ENCODE measurements at places on chromosomes 11 and 22.

DNA sequence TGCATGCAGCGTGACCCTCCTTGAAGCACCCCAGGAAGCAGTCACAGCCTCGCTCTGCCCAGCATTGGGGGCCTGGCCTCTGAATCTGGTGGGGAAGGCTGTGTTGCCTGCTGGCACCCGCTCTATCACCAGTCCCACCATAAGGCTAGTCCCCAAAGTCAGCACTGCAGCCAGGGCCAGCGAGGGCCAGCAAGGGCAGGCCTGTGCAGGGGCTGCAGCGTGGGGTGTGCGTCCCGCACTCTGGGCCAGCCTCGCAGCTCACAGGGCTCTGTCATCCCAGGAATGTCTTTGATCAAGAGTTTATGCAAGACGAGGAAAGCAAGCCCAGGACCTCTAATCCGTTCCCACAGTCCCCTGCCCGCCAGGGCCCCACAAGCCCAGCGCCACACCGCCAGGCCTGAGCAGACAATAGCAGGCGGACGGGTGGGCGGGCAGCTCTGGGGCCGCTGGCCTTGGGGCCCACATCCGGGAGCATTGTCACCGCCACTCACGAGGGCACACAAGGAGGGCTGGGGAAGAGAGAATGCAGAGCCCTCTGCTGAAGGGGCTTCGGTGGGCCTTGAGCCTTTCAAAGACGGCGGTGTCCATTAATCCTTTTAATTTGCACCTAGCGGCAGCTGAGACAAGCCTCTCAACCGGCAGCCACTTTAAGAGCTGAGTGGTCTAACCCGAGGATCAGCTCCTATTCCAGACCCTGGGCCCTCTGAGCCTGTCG, 17.1 kb downstream of the LTO1 start:
- DNase-seq, result no peak

- DNase-seq, result no peak
These were observed 8.3 kb downstream of the SMTN start for GRCh38 chr22:31089160-31090100.

- no peak for DNase-seq
These were observed 43.7 kb downstream of the BSX start for GRCh38 chr11:122937983-122938382.

GRCh38 chr11:129323896-129324502, 51.6 kb upstream of the BARX2 start:
- no peak for DNase-seq

- no peak for DNase-seq
These were observed 4.7 kb downstream of the KCNJ1 start for GRCh38 chr11:128862406-128862805.

DNA sequence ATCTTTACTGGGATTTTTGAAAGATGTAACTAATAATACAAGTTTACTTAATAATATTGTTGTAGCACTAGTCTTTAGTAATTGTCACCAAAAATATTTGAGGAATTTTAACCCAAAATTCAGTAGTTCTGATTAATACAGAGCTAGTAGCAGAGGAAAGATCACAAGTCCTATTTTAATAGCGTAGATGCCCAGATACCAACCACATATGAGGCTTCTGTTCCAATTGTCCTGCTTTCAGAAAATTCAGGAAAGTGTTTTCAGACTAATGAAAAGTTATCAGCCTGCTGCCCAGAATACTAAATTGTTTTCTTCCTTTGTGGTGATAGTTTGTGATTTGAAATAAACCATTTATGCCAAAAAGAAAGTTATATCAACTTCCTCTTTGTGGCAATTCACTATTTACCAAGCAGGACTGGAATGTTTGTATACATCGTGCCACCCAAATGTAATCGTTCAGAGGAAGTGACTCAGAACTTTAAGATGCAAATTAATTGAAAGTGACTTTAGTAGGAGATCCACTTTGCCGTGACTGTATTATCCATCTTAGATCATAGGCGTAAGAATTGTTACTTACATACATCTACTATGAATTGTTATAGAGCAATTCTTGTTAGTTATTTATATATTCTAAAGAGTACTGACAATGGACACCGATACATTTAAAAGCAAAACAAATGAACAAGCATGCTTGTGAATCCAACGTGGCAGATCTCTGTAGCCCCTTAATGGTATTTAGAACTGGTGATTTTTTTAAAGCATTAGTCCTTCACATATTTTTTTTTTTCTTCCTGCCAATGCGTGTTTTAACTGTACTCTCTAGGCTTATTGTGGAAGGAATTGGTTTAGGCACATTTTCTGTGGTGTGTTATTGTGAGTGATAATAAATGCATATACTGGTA, 231.0 kb downstream of the DDX10 start:
- DNase-seq, result no peak

- DNase-seq, result no peak
These were observed 417.3 kb upstream of the CADM1 start for GRCh38 chr11:115921540-115921939.

DNA sequence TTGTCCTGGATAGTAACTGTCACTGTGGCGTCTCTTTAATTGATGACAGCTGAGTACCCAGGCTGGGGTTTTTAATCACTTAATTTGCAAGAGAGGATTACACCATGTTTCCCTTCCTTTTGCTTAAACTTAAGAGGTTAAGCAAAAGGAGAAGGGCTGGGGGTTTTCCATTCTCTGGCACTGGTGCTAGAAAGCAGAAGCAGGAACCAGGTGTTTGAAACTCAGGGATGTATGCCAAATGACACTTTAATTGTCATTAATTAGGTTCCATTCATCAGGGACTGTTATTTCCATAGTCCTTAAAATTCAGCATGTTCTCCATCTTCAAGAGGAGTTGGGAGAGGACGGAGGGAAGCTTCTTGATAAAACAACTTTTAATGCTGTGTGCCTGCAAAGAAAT, 746.2 kb downstream of the NELL1 start:
- no peak for DNase-seq

- DNase-seq, result no peak
These were observed 21.3 kb downstream of the SIK2 start for GRCh38 chr11:111623527-111624030.

DNA sequence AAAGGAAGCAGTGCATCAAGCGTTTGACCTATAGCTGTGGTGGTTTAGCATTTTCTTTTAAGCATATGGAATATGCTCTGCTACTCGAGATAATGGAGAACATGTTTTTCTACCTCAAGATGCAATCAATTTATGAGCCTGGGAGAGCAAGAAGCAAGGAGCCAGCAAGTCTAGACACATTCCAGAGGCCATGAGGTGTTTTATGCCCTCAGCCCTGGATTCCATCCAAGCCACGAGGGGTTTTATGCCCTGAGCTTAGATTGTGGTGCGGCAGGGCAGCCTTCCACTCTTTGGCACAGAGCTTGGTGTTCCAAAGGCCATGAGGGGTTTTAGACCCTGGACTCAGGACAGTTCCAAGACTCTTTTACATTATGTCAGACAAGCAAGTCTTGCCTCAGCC, 11.7 kb upstream of the DNAJB13 start:
- DNase-seq, result no peak

DNA sequence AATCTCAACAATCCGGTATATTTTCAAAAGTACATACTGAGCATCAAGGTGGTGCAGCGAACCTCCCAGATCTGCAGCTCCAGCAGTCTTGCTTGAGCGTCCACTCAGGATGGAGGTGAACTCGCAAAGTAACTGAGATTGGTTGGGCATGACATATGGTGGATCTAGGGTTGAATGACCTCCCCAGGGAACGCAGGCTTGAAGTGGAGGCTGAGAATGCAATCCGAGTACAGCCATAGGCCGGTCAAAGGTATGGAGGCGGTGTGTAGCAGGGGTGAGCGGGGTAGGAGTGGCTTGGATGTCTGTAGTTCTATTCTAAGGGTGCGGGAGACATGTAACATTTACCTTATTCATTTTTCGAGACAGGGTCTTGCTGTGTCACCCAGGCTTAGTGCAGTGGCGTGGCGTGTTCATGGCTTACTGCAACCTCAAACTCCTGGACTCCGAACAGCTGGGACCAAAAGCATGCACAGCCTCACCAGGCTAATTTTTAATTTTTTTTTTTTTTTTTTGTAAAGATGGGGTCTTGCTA, 631 bp upstream of the C22orf39 start:
- DNase-seq, result no peak

DNA sequence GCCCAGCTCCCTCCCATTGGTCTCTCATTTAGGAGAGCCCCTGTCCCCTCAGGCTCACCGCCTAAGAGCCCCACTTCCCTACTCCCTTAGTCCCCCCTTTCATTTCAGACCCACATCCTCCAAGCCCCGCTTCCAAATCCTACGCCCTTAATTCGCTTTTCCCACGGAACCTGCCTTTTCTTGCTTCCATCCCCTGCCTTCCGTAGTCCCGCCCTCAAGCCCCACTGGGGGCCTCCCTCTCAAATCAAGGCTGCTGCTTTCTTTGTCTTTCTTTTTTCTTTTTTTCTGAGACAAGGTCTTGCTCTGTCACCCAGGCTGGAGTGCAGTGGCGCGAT, 396 bp downstream of the CCDC157 start:
- no peak for DNase-seq

- no peak for DNase-seq
These were observed 166.8 kb upstream of the NCAM1 start for GRCh38 chr11:112794331-112794846.

DNA sequence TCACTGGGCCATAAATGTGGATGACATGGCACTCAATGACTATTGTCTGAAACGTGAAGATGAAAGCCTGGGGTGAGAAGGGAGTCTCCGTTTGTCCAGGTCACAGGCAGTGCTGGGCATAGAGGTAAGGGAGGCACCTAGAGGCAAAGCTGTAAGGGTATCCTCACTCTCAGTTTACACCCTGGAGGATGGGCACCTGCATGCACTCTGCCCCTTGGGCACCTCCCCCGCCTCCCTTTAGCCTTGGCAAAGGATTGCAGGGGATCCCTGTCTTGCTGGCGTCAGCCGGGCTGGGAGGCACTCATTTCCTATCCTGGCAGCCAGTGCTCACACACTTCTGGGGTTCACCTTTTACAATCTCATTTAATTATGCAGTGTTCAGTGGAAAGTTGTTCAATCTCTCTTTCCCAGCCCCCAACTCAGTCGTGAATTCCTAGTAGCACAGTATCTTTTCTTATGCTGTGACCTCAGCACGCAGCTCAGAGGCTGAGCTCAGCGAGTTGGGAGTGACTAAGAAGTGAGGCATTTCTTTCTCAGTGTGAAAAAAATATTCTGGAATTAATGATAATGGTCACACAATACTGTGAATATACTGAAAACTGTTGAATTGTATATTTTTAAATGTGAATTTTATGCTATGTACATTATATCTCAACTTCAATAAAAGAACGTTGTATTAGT, 866.6 kb downstream of the BRD1 start:
- no peak for DNase-seq

All from activated CD4-positive, alpha-beta T cell treated with anti-CD3 and anti-CD28 coated beads for 1 hour (primary cell).